PC-9 (cell line): ENCODE measurements at places on chromosomes 11 and 22. TPM values are rescaled to one million over a fixed set of nuclear protein-coding genes. Genes with fewer than 3 reads are reported as not detected.
A peak's percentile ranks its signal among the peaks of the same experiment; 100 is the strongest.

DNA sequence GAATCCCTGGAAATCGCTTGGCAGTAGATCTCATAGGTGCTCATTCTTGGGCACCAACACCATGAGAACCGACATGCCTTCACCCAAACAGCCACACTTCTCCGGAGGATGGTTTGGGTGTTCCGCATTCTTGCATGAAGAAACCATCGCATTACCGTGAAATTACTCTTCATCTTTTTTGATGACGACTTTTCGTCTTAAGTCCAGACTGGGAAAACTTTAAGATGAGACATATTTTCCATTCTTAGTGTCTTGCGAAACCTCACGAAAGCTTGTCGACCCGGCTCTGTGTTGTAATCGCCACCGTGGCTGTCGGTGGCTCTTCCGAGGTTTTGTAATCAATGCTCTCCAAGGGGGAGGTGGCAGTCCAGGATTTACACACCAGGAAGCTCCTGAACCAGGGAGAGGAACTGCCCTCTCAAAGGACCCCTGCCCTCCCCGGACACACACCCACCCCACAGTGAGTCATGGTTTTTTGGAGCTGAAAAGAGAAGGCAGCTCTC lies 1.7 kb downstream of the TOM1 start:
- H3K27ac ChIP-seq = peak overlapping the region; percentile 91
- 0 out of 2 replicates have a peak, but pooled peaks cover 12% of the 10 kb centered on the region for H3K36me3 ChIP-seq
- H3K4me3 ChIP-seq = peak overlapping the region; percentile 75

GRCh38 chr11:128520206-128520887 lies 67.0 kb downstream of the ETS1 start:
- 0 out of 2 replicates have a peak overlapping the region, but pooled peaks have one; percentile 89 for H3K27ac ChIP-seq
- H3K27me3 ChIP-seq = no peaks in the 10 kb centered on the region
- no peaks in the 10 kb centered on the region for H3K36me3 ChIP-seq
- peaks cover 62% of the 10 kb centered on the region for H3K4me1 ChIP-seq
- H3K4me3 ChIP-seq = peak overlapping the region; percentile 91
- DNase-seq = no peak

GRCh38 chr11:129089279-129089678 lies 102.8 kb downstream of the ARHGAP32 start:
- H3K36me3 ChIP-seq = no peaks in the 10 kb centered on the region
- no peak overlapping the region for H3K4me3 ChIP-seq
- no peaks in the 10 kb centered on the region for H3K4me1 ChIP-seq
- H3K27me3 ChIP-seq = no peaks in the 10 kb centered on the region
- H3K27ac ChIP-seq = no peak overlapping the region

- no peaks in the 10 kb centered on the region for H3K4me1 ChIP-seq
- H3K36me3 ChIP-seq = peaks cover 22% of the 10 kb centered on the region
- no peak for DNase-seq
- H3K27me3 ChIP-seq = no peaks in the 10 kb centered on the region
These were observed 24.9 kb downstream of the FDX1 start for GRCh38 chr11:110454609-110455008.

DNA sequence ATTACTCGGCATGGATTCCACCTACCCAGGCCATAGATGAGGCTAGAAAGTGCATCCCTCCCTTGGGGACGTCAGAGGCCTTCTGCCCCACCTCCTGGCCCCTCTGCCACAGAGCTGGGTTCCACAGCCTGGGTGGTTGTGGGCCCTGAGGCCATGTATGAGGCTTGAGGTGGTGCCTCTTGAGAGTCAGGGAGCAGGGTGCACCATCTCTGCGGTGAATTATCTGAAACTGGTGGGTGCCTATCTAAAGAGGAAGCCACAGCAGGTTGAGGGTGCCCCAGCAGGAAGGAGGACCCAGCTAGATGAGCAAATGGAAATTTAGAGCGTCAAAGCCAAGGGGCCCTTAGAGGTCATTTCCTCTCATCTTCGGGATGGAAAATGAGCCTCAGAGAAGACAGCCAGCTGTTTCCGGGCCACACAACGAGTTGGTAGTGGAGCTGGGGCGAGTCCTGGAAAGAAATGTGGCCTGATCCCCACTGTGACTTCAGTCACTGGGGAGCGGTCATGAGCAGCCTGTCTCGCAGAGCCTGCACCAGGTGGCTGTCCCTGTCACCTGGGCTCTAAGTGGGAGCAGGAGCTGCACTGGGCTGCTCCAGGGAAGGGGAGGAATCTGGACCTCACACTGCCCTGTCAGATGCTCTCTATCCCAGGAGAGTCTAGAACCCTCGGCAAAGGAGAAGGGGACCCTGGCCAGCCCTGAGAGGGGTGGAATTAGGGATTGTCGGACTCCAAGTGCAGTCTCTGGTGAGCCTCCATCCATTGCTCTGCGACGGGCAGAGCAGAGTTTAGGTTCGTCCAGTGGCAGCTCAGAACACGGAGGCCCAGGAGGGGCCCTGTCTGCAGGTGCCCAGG lies 7.3 kb downstream of the ADORA2A start:
- no peak for DNase-seq
- no peak overlapping the region for H3K4me3 ChIP-seq
- peaks cover 17% of the 10 kb centered on the region for H3K4me1 ChIP-seq
- H3K36me3 ChIP-seq = no peaks in the 10 kb centered on the region
- H3K27ac ChIP-seq = no peak overlapping the region
- no peaks in the 10 kb centered on the region for H3K27me3 ChIP-seq

DNA sequence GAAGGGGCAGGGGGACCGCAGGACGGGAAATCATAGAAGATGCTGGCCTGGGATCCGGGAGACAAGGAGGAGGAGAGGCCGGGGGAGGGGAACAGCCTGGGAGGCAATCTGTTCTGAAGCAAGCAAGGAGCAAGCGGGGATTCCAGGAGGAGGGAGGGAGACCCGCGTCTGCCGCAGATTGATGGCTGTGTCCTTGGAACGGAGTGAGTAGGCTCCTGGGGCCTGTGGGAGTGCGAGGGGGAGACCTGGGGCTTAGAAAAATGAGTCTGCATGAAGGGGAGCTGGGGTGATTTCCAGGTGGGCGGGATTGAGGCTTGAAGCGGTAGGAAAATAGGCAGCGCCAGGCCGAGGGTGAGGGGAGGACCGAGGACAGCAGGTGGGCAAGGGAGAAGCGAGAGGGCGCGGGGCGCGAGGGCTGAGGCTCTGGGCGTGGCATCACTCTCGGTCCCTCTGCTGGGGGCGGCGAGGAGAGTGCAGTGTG lies 1.6 kb upstream of the LRRC55 start:
- peaks cover 45% of the 10 kb centered on the region; the same call in 1 of the 2 replicates for H3K27me3 ChIP-seq
- no peak for DNase-seq
- H3K4me3 ChIP-seq = no peak overlapping the region
- H3K36me3 ChIP-seq = no peaks in the 10 kb centered on the region

- H3K36me3 ChIP-seq = no peaks in the 10 kb centered on the region
- no peak for DNase-seq
- H3K27me3 ChIP-seq = peaks cover 15% of the 10 kb centered on the region; the same call in 1 of the 2 replicates
- no peak overlapping the region for H3K27ac ChIP-seq
- no peaks in the 10 kb centered on the region for H3K4me1 ChIP-seq
These were observed 78.9 kb downstream of the FLI1 start for GRCh38 chr11:128772814-128773213.

GRCh38 chr22:48738204-48738980 lies 1089.3 kb downstream of the BRD1 start:
- H3K27ac ChIP-seq = no peak overlapping the region
- DNase-seq = no peak
- H3K36me3 ChIP-seq = no peaks in the 10 kb centered on the region
- no peak overlapping the region for H3K4me3 ChIP-seq

Gene INS
- total RNA-seq = not detected in 2 replicates

Gene IRAG1
- 0.65 and 1.3 TPM in 2 replicates for total RNA-seq

Gene PDE2A
- 9.6 and 12.0 TPM in 2 replicates for total RNA-seq

Gene ALDH3B1
- 98.1 and 104 TPM in 2 replicates for total RNA-seq

Gene BCO2
- total RNA-seq = 3.0 and 3.3 TPM in 2 replicates

Gene MCAT
- 31.4 and 35.5 TPM in 2 replicates for total RNA-seq
